ENCODE measurements at places on chromosomes 1 and 21.

DNA sequence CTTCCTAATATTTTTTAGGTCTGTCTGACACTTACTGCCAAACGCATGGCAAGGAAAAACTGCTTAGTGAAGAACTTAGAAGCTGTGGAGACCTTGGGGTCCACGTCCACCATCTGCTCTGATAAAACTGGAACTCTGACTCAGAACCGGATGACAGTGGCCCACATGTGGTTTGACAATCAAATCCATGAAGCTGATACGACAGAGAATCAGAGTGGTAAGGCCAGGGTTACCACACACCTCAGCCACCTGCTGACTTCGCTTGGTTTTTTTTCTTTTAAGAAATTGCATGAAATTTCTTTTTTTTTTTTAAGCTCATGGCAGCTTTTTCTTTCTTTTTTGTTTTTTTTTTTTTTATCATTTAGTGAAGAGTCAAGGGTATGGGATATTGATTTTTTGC, 17.2 kb downstream of the ATP1A1 start:
- DNase-seq = peak; percentile 17

DNA sequence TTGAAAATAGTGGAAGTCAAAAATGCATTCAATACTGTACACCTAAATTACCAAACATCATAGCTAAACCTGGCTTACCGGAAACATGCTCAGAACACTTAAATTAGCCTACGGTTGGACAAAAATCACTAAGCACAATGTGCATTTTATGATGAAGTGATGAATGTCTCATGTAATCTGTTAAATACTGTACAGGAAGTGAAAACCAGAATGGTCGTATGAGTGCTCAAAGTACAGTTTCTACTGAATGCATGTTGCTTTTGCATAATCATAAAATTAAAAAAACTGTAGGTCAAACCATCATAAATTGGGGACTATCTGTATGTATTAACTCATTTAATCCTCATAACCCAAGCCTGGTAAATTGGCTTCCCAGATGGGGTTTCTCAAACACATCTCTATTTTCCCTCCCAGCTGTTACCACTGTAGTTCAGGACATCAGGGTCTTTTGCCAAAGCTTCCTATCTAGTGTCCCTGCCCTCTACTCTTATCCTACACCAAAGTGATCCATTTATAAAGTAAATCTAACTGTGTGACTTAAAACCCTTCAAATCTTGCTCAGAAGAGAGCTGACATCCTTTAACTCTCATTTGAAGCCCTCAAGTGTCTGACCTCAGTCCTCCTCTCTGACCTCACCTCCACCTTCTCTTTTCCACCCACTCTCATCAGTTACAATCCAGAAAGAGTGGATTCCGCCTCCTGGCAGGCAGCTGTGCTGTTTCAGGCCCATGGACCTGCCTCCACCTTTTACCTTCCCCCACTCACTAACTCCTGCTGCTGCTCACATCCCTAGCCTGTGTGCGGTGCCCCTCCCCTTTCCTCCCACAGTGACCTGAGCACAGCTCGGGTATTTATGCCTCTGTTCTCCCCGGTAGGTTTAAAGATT, 356.4 kb upstream of the ST6GALNAC5 start:
- DNase-seq = no peak

DNA sequence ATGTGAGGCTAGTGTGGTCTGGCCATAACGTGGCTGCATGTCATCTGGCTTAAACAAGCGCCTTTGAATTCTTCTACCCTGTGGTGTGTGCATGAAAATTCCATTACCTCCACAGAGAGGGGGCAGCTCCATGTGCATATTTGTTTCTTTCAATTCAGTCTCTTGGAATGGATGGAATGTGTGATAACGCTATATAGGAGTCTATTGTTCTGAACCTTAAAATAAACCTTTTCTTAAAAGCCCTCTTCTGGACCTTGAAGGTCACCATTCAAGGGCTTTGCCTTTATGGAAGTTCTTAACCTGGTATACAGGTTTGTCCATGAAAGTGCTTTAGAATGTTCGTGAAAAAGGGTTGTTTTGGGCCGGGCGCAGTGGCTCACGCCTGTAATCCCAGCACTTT, 118.2 kb upstream of the ADGRL2 start:
- no peak for DNase-seq

DNA sequence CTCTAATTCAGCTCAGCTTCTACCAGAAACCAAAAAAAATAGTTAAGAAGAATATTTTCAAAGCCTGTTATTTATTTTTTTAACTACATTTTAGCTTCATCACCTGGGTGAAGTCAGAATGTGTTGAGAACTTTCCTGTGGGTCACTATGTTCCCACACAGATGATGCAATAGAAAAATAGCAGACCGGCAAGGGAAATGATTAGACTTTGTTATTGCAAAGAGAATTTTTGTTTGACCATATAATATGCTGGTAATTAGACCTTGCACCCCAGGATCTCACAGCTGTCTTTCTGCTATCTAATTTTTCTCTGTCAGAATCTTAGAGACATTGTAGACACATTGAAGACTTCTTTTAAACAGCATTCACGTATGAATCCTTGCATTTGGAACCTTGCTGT, 299.3 kb downstream of the TBX15 start:
- no peak for DNase-seq

DNA sequence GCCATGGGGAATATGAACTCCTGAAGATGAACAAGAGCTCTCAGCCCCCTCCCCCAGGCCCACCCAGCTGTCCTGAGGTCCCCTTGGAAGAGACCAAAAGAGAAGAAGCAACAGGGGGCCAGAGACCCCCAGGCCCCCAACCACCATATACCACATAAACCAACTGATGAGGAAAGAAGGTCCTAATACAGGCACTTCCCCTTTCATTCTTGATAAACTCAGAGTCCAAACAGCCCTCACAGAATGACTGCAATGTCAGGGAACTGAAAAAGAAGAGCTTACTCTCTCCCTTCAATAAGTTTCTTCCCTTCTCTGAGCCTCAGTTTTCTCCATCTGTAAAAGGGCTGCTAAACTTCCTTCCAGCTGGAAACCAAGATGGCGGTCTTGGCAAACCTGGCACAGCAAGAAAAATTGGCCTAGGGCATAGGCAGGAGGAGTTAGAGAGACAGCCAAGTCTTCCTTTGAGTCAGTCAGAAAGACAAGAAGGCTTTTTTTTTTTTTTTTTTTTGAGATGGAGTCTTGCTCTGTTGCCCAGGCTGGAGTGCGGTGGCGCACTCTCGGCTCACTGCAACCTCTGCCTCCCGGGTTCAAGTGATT, 90.5 kb downstream of the VWA5B1 start:
- DNase-seq = no peak

DNA sequence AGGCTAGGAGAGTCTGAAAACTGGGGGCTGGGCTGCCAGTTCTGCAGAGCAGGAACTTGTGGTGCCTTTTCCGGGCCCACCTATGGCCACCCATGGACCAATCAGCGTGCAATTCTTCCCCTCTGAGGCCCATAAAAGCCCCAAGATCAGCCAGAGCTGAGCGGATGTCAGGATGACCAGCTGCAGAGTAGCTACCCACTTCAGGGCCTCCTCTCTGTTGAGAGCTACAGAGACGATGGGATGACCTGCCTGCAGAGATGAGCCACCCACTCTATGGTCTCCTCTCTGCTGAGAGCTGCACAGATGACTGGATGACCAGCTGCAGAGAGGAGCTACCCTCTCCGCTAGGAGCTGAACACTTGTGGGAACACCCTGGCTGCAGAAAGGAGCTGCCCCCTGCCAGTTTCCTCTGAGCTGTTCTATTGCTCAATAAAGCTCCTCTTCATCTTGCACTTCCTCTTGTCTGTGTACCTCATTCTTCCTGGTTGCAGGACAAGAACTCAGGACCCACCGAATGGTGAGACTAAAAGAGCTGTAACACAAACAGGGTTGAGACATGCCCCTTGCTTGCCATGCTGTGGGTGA, 12.8 kb upstream of the AADACL4 start:
- no peak for DNase-seq
